ENCODE measurements at places on chromosomes 5 and 9. TPM values are rescaled to one million over a fixed set of nuclear protein-coding genes. Genes with fewer than 3 reads are reported as not detected.

LHX6 gene
- total RNA-seq: 2.1 TPM

ERAP2 gene
- 7.1 TPM for total RNA-seq

ACTBL2 gene
- total RNA-seq: not detected

FCHO2 gene
- 23.6 TPM for total RNA-seq

ZNF782 gene
- total RNA-seq: 17.0 TPM

MGAT1 gene
- total RNA-seq: 132 TPM

CER1 gene
- total RNA-seq: not detected

IL5 gene
- total RNA-seq: not detected

SLC4A9 gene
- not detected for total RNA-seq

ACOT12 gene
- not detected for total RNA-seq

RIC1 gene
- 51.6 TPM for total RNA-seq

MAP3K1 gene
- 9.2 TPM for total RNA-seq

ADCY2 gene
- 5.1 TPM for total RNA-seq

ZFP37 gene
- 2.2 TPM for total RNA-seq

CBY3 gene
- not detected for total RNA-seq

FAM151B gene
- 1.6 TPM for total RNA-seq

SPARC gene
- total RNA-seq: 875 TPM

SHOC1 gene
- total RNA-seq: not detected

Data from esophagus muscularis mucosa (tissue), 4 donors.